ENCODE measurements at places on chromosomes 7 and 10. TPM values are rescaled to one million over a fixed set of nuclear protein-coding genes. Genes with fewer than 3 reads are reported as not detected.

OR9A2 gene
- not detected for total RNA-seq

NOS3 gene
- 0.34 TPM for total RNA-seq

CALHM3 gene
- total RNA-seq: 0.63 TPM

TMUB1 gene
- 58.8 TPM for total RNA-seq

SAP25 gene
- 0.73 TPM for total RNA-seq

CALCR gene
- not detected for total RNA-seq

LAMB1 gene
- total RNA-seq: 182 TPM

RARRES2 gene
- not detected for total RNA-seq

UTF1 gene
- 0.16 TPM for total RNA-seq

BMPER gene
- 11.0 TPM for total RNA-seq

ASB15 gene
- not detected for total RNA-seq

GBX1 gene
- total RNA-seq: not detected

SH2D4B gene
- not detected for total RNA-seq

GSAP gene
- total RNA-seq: 2.8 TPM

LBX1 gene
- not detected for total RNA-seq

TLX1 gene
- total RNA-seq: not detected

AKR1E2 gene
- total RNA-seq: 8.1 TPM

ARHGEF5 gene
- 1.7 TPM for total RNA-seq

CCDC172 gene
- total RNA-seq: not detected

ADRA2A gene
- 0.07 TPM for total RNA-seq

AKR1D1 gene
- total RNA-seq: not detected

ERCC6 gene
- total RNA-seq: 5.3 TPM

DYNC1I1 gene
- total RNA-seq: 0.27 TPM

DLX5 gene
- not detected for total RNA-seq

KCNIP2 gene
- total RNA-seq: 0.73 TPM

TMEM184A gene
- 8.7 TPM for total RNA-seq

OGDHL gene
- 0.22 TPM for total RNA-seq

FAM185A gene
- 7.4 TPM for total RNA-seq

MUC12 gene
- total RNA-seq: 15.7 TPM

ANKRD22 gene
- 0.30 TPM for total RNA-seq

IGFBP3 gene
- 226 TPM for total RNA-seq

HMX2 gene
- 0.10 TPM for total RNA-seq

IPMK gene
- total RNA-seq: 2.1 TPM

ITGA8 gene
- total RNA-seq: not detected

HOXA5 gene
- 6.6 TPM for total RNA-seq

WAC gene
- total RNA-seq: 60.1 TPM

All from A549 treated with CpdA at 1 μM for 4 hours (cell line).